NCI-H187 treated with DMSO at 0.1 percent for 48 hours (cell line): ENCODE measurements at places on chromosomes 1 and 21.

- DNase-seq = no peak
These were observed 33.8 kb downstream of the GIPC2 start for GRCh38 chr1:78079580-78079979.

DNA sequence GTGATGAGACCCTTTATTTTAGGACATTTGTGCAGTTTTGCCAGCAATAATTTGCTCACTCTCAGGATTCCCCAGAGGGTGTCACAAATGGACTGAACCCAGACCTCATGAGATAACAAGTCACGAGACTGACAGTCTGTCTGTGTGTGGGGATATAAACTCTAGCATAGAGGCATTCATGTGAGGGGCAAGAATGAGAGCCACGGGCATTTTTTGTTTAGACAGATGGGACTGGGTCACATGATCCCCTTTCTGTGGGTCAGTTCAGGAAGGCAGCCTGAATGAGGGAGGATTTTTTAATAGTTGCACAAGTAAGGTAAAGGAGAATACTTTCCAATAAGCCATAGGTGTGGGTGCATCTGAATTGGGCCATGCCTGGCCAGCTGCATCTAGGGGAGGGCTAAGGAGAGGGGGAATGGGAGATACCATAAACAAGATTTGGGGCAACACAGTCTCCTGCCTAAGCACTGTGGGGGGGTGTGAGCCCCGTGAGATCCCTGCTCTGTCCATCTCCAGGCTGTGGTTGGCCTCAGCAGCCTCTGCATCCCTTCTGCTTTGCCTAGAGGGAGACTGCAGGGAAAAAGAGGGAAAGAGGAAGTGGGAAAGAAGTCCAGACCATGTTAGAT lies 66.6 kb downstream of the NAV1 start:
- DNase-seq = no peak

- DNase-seq = no peak
These were observed 35.0 kb upstream of the VWA5B1 start for GRCh38 chr1:20255666-20256065.

- no peak for DNase-seq
These were observed 80.4 kb upstream of the LRRC53 start for GRCh38 chr1:74592580-74593355.

DNA sequence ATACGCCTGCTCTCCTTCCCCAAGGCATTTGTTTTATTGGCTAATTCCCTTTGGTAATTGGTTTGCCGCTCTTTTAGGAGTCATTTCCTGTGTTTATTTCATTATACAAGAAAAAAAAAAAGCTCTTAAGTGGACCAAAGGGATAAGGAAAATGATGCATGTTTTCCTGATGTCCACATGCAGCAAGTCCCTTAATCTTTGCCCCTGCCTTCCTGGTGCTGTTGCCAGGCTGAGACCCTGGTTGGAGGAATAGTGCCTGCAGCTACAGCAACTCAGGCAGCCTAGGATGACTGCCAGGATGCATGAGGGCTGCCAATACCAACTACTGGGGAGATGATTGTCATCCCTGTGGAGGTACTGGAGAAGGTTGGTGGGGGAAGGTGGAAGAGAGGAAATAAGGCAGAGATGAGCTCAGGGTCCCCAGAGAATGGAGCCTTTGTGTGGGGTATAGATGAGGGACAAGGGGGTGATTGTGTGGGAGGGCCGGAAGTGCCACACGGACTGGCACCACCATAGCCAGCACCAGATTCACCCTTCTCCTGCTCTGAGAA lies 6.1 kb upstream of the GATAD2B start:
- no peak for DNase-seq

- no peak for DNase-seq
These were observed 5.9 kb downstream of the LHX9 start for GRCh38 chr1:197923038-197923437.

GRCh38 chr1:19165501-19165900 lies 44.6 kb downstream of the UBR4 start:
- no peak for DNase-seq

GRCh38 chr1:10078494-10078893 lies 45.7 kb downstream of the UBE4B start:
- DNase-seq = no peak

GRCh38 chr1:180358649-180359048 lies 128.6 kb downstream of the LHX4 start:
- no peak for DNase-seq

DNA sequence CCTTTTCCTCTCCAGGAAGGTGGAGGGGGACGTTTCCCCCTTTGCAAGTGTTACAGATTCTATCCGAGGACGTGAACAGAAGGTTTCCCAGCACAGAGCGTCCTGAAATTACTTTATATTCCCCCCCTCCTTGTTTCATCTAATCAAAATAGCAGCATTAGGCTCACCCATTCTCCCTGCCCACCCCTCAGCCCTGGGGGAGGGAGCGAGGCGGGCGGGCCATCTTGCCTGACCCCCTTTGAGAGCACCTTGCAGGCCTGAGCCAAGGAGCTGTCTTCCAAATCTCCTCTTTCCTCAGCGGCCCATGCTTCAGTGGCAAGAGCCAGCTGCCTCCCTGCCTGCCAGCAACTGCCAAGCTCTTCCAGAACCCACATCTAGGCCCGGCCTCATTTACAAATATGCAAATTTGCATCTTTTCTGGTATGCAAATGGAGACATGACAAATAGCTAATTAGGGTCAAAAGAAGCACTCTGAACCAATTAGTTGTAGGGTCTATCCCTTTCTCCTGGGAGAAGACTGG lies 69.1 kb upstream of the POU3F1 start:
- DNase-seq = no peak

DNA sequence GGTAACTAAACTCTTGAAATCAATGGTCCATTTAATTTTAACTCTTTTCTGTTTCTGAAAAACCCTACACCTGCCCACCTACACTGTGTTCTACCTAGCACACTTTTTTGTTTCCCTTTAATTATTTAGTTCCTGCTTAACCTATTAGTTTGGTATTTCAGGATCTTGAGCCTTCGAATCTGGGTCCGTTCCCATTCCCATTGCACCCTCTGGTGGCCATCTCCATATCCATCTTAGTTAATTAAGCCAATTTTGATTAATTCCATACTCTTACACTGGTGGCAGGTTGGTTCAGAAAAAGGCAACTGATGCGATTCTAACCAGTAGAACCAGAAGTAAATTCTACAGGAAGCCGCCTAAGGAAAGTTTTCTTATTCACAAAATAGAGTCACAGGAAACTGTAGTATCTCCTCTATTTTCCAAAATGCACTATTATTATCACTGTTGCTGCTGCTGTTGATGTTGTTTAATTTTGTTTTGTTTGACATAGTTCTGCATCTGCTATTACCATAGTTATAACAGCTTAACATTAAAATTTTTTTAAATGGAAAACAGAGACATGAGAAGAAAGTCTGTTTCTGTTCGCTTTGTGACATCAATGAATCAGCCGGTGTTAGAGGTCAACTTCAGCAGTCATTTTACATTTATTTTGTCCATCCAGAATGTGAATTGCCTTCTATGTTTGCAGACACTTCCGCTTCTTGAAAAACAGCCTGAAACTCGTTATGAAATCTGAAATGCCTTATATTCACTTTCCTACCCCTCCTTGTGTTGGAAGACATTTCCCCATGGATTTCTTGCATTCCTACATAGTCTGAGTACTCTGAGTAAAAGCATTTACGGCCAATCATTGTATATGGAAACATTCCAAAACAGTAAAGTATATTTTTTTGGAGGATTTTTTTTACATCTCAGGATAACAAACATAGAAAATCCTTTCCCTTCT lies 115.5 kb upstream of the NCAM2 start:
- peak; percentile 17 for DNase-seq

GRCh38 chr1:36349839-36350238 lies 26.4 kb upstream of the EVA1B start:
- no peak for DNase-seq

DNA sequence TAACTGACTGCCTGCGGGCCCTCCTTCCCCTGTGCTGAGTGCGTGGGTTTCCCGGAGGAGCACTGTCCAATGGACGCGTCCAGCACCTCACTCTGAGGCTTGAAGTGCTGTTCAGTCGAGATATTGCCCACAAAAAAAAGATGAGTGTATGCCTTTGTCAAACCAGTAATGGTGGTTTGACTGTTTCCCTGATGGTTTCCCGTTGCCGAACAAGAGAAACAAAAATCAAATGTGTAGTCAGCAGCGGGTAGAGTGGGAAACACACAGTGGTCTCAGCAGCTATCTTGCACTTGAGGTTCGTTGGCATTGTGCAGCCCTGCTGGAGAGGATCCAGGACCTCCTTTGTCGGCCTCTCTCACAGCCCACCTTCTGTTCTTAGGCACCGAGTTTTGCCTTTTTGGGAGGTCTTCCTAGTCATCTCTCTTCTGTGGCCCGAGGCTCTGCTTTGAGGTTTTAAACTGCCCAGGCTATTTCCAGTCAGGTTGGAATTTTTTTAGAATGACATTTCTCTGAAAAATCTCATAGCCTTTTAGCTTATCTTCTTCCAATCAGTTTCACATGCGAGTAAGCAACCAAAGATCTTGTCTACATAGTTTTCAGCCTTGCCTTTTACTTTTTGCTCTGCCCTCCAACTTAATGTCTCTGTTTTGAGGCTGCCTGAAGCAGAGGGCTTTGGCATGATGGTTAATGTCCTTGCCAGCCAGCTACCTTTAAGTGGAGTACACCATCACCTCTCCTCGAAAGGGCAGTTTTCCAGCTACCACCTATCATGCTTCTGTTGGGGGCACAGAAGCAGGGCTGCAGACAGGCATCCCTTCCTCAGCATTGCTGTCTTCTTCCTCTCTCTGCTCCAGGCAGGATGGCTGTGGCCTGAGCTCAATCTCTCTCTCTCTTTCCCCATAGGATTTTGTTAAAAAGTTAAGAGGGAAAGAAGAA lies 132.3 kb downstream of the URB2 start:
- no peak for DNase-seq

DNA sequence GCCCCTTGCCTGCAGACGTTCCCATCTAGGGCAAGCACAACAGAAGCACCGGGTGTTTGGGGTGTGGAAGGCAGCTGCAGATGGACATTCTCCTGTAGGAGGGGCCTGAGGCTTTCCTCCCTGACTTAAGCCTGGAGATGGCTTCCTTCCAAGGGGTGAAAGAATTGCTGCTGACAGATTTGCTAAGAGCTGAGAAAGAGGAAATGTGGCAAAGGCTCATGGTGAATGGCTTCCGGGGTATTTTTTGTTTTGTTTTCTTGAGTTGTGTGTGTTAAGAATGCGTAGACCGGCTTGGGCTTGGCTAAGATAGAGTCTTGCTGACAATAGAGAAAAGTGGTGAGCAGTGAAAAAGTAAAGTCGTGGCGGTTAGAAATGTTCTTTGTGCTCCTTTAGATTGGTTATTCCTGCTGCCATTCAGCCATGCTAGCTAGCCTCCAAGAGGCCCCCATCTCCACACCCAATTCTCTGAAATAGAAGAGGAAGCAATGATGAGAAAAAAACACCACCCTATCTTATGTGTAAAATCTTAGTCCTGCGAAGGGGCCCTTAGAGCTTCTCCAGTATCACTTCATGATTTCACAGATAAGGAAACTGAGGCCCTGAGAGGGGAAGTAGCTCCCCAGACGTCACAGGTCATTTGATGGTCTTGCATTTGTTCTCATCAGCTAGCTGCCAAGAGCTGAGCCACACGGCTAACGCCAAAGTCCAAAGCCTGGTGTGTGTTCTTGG lies 36.9 kb downstream of the EIF2D start:
- no peak for DNase-seq

- DNase-seq = no peak
These were observed 175.4 kb upstream of the GORAB start for GRCh38 chr1:170356585-170356984.

- no peak for DNase-seq
These were observed 178.4 kb downstream of the PSMG1 start for GRCh38 chr21:39004634-39005501.

GRCh38 chr1:63757334-63757733 lies 16.5 kb upstream of the ROR1 start:
- DNase-seq = no peak

DNA sequence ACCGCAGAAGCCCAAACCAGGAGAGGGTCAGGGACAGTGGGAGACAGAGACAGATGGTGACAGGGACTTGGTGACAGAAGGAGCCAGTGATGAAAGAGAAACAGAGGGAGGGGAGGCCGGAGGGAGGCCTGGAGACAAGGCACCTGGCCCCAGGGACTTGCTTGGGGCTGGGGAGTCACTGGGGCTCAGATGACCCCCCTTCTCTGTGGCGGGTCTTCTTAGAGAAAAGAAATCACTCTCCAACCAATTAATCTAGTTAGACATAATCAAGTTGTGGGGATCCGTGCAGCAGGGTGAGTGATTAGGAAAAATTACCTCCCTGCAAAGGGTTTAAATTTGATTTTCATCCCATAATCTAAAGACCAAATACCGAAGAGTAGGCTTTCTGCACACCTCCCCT lies 519.8 kb downstream of the PTPRU start:
- DNase-seq = no peak

DNA sequence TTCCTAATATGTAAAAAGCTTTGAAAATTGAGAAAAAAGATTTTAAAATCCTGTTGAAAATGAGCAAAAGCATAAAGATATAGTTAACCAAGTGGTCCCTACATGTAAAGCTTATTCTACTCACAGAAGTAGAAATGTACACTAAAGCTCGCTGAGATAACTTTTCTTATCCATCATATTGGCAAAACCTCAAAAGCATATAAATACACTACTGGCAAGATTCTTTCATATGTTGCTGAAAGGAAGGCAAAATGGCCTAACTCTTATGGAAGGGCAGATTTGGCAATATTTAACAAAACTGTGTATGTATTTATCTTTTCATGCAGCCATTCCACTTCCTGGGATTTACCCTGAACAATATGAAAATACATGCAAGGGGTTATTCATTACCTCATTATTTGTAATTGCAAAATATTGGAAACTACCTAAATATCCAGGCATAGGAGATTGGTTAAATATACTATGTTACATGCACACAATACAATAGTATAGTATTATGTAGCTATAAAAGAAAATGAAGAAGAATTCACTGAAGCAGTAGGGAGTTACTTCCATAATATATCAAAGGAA lies 43.2 kb upstream of the LYPLAL1 start:
- DNase-seq = no peak

DNA sequence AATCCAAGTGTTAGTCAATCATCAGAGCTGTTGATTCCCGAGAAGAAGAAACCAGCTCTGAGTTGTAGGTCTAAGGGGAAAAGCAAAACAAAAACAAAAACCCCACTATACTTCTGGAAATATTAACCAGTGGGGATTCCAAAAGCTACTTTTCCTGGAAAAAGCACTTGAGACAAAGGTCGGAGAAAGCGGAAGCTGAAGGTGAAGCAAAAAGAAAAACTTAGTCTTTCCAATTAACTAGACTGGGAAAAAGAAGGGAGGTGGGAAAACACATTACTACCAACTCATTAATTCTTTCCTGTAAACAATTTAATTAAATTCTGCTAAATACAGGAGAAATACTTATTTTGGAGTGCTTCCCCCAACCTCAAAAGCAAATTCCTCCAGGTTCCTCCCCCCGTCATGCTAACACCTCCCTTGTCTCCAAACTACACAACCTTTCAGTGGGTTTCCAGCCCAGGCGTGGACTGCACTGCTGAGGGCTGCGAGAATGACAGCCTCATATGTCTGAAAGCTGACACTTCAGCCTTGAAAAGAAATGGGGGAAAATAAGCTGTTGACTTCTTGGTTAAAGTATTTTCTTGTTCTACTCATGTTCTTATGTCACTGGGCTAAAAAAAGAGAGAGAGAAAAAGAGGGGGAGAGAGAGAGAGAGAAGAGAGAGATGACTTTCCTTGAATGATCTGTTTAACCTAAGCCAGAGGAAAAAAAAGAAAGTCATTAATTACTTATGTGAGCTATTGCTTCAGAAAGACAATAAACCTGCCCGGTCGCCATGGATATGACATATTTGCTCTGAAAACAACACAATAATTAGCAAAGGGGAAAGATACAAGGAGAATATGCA lies 5.1 kb downstream of the CASZ1 start:
- DNase-seq = no peak

- DNase-seq = no peak
These were observed 683 bp downstream of the LRRC8B start for GRCh38 chr1:89525169-89525855.
